ENCODE measurements at places on chromosomes 7 and 10.

DNA sequence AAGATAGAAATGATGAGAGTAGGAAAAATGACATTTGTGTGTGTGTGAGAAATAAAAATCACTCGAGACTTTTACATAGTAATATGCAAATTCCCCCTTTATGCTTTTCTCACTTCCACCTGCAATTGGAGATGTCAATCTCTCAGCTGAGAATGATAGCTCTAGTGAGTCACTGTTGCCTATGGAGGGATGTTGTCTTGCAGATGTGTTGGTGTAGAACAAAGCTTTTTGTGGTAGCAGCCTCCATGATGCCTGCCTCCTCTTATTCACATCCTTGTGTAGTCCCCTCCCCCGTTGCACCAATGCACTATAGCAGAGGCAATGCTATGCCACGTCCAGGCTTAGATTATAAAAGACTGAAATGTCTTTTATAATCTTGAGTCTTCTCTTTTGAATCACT is 33.8 kb downstream of the SPAG6 start:
- no peak for DNase-seq

GRCh38 chr10:28367413-28367812 is 64.5 kb upstream of the MPP7 start:
- no peak for DNase-seq

GRCh38 chr10:35225204-35225603 is 98.6 kb downstream of the CREM start:
- no peak for DNase-seq

GRCh38 chr10:131172433-131172832 is 139.1 kb downstream of the TCERG1L start:
- DNase-seq: no peak

GRCh38 chr7:51317582-51317910 is 937 bp upstream of the COBL start:
- no peak for DNase-seq

- no peak for DNase-seq
Observed at GRCh38 chr7:106317971-106318370, 33.2 kb upstream of the NAMPT start.

DNA sequence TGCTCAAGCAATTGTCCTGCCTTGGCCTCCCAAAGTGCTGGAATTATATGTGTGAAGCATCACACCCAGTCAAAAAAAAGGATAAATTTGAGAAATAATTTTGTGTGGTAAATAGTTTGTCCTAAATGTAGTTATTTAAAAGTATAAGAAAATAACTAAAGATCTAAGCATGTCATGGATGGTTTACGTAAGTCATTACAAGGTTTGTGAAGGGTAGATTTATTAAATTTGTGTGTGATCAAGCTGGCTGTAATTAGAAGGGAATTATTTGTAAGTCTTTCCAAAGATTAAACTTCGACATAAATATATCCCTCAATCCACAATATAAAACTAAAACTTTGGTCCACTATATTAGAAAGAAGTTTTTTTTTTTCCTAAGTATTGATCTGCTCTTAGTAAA is 28.6 kb downstream of the ORC5 start:
- DNase-seq: no peak

DNA sequence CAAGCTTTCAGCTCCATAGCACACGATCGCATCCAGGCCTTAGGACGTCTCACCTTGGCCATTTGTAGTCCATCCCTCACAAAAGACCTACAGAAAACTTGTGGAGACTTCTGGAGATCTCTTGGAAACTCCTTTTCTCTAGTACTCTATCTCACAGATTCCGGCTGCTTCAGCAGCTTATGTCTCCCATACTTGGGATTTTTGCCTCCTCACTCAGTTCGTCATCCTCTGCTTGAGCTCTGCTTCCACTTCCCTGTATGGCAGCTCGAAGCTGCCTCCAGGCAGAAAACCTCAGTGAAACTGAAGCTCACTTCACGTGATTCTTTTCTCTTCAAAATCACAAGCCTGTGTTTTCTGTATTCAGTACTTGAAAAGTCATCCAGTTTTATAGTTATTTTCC is 178.7 kb upstream of the GDF10 start:
- DNase-seq: no peak

GRCh38 chr7:4257146-4258111 is 424.7 kb upstream of the FOXK1 start:
- no peak for DNase-seq

DNA sequence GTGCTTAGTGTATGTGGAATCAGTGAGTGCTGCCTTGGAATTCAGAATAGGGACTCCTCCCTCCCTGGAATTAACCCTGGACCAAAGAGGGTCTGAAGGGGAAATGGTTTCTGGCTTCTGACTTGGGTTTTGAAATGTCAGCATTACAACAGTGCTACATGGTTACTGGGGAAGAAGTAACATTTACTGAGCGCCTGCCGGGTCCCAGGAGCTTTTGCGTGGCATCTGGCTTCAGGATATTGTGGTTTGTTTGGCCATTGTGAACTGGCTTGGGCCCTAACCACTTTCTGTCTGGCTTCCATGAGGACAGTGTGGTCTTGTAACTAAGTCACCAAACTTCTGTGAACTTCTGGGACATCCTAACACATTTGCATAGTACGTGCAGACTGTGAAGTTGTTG is 21.3 kb downstream of the TSPAN15 start:
- DNase-seq: no peak

DNA sequence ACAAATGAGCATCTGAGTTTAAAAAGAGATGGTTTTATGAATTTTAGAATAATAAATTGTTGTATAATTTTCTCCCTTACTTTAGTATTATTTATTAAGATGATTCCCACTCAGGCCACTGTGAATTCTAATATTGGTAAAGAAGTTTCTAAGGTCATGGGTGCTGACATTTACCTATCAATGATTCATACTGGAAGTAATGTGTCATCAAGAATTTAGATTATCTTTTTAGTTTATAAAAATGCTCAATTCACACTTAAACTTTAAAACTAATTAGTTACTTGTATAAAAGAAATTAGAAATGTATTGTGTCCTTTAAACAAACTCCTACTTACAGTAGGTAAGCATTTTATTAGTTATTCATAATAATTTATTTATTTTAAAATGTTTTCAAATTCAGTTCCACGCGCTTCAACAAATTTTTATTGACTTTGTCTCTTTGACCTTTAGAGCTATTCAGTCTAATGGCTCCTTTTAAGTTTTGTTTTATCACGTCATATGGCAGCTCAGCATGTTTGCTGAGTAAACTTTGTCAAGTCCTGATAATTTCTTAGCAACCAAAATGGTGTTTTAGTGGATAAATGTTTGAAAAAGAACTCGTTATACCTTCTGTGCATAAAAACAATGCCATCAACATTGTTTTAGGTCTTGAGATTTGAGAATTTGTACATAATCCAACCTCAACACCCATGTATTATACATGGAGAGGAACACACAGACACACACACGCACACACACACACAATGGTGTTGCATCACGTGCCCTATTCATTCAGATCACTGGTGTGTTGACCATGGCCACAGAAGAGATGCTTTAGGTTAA is 15.1 kb upstream of the MRC1 start:
- DNase-seq: no peak

DNA sequence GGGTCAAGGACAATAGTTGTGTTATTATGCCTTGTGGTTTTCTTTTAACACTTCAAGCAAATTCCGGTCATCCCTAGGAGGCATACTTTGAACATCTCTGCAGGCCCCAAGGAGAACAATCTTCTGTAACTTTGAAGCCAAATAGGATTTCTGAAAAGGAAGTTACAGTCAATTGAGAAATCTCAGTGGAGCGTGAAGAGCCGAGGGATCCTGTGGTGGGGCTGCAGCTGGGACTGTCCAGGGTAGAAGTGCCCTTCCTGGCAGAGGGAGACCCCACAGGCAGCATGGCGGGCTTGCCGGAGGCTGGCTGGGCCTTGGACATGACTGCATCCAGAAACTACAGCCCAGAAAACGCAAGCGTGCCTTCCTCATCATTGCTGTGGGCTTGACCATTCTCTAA is 179.7 kb downstream of the PTPN20 start:
- no peak for DNase-seq
